CD14-positive monocyte (primary cell): ENCODE measurements at places on chromosomes 16 and 17.

DNA sequence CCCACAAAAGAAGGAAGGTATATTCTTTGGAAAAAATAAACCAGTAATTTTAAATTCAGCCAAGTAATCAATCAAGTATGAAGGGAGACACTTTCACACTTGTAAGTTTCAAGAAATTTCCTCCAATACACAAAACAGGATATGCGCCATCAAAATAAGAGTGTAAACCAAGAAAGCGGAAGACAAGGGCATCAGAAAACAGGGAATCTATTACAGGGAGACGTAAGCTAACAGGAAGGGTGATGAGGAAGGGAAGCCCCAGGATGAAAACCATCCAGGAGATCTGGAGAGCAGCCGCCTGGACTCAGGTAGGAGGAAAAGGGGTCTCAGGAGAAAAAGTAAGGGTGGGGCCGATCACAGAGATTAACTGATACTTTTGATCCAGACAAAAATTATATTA, 31.8 kb upstream of the PITPNM3 start:
- DNase-seq: no peak

- peak; percentile 26 for DNase-seq
Measured at GRCh38 chr16:27430923-27431484, 29.0 kb downstream of the IL21R start.

DNA sequence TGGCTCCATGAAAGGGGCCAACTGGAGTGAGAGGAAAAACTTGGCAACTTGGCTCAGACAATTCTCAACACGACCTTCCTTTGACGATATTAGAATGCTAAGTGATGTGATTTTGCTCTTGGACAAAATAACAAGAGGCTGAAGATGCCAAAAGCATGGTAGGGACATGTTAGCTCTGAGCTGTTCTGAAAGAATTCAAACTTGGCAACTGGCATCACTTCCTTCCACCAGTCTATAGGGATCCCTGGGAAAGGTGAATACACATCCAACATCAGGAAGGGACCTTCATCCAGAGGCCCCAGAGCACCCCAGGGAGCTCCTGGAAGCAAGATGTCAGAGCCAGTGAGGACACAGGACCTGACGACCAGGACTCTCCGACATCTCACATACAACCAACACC, 4.3 kb downstream of the KRT37 start:
- no peak for DNase-seq

DNA sequence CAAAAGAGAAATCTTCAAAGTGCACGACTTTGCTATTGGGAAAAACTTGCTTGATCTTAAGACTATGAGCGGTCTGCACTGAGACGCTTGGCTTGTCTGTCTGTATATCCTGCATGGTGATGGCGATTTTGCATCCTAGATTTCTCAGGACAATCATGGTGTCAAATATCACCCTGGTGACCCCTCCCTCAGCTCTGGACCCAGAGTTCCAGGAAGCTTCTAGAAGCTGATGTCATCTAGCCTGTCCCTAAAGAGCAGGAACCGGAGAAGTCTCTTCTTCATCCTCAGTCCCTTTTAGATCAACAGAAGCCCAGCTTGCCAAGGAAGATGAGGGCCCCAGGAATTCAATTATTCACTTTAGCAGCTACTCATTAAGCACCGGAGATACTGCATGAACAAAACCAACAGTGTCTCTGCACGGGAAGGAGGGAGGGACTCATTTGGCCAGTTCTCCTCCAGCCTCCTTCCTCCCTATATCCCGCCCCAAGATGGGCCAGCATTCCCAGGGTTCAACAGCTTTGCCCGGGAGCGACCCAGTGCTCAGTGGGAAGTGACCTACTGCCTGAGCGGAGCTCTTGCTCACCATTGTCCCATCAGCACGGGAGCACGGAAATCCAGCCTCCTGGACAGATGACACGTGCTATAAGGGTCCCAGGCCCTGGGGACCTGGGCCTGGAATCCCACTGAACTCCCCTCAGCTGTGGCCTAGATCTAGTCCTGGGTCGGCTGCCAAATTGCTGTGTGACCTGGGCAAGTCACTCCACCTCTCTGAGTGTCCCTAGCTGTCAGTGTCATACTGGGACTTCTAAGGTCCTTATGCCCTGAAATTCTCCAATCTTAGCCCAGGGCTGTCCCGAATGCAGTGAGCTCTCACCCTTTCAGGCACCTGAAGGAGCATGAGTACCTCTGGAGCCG, 3.8 kb downstream of the EMP2 start:
- no peak for DNase-seq

DNA sequence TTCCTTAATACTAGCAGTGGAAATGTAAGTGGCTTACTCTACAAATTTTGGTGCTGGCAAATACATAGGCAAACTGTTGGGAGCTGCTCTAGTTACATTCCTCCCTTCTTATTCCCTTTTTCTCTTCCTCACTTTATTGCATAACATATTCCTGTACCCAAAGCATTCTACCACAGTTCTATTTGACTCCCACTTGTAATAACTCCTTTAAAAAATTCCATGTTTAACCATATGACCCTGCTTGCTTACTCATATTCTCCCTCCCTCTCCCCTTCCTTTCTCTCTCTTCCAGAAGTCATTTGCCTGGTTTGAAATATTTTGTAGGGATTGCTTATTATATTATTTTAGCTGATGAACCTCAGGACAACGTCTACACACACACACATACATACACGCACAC, 22.7 kb downstream of the NQO1 start:
- DNase-seq: no peak

DNA sequence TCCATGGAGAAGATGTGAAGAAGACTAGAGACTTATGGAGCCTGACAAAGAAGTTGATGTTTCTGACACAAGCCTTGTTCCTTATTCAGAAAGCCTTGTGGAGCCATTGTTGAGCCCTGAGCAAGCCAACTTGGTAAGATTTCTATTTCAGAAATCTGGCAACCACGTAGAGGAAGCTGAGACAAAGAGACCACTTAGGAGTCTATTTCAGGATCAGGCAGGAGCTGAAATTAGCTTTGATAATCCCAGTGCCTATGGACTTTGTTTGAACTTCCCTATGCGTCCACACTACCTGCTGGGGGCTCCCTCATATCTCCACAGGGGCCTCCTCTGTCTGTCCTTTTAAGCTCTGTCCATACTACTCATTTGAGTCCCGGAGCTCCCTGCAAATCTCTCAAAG, 540.0 kb upstream of the GOT2 start:
- no peak for DNase-seq

GRCh38 chr17:51734462-51734861, 424.1 kb downstream of the CA10 start:
- DNase-seq: no peak

DNA sequence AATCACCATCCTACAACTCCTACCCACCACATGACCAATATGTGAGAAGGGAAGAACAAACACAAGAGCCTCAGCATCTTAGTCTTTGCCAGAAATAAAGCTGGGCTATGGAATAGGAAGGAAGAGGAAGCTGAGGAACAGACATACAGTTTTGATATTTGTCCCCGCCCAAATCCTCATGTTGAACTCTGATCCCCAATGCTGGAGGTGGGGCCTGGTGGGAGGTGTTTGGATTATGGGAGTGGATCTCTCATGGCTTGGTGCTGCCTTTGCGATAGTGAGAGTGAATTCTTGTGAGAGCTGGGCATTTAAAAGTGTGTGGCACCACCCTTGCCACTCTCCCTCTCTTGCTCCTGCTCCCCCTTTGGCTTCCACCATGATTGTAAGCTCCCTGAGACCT, 52.4 kb upstream of the NLK start:
- no peak for DNase-seq

GRCh38 chr16:30853758-30854157, 40.1 kb downstream of the BCL7C start:
- DNase-seq: no peak

- DNase-seq: no peak
Measured at GRCh38 chr16:87198328-87198832, 118.8 kb downstream of the C16orf95 start.

DNA sequence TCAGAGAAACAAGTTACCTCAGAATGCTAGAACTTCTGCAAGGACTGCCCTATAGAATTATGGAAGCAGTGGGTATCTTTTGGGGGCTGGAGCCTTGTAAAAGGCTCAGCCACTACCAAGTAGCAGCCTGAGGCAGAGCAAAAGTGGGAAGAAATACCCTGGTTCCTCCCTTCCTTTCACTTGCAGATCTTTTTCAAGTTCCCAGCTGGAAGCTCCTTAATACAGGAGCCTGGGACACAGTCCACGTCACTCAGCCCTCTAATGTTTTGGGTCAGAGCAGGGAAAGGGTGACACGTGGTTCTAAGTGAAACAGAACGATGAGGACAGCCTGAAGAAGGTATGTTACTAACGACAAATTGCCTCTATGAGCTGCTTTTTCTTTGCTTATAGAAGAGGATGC, 93.1 kb downstream of the CNTNAP4 start:
- no peak for DNase-seq

GRCh38 chr16:3712861-3713372, 4.4 kb downstream of the TRAP1 start:
- no peak for DNase-seq

- DNase-seq: no peak
Measured at GRCh38 chr17:79027274-79027924, 3.4 kb downstream of the C1QTNF1 start.

GRCh38 chr16:22053921-22054341, 38.4 kb upstream of the VWA3A start:
- no peak for DNase-seq

DNA sequence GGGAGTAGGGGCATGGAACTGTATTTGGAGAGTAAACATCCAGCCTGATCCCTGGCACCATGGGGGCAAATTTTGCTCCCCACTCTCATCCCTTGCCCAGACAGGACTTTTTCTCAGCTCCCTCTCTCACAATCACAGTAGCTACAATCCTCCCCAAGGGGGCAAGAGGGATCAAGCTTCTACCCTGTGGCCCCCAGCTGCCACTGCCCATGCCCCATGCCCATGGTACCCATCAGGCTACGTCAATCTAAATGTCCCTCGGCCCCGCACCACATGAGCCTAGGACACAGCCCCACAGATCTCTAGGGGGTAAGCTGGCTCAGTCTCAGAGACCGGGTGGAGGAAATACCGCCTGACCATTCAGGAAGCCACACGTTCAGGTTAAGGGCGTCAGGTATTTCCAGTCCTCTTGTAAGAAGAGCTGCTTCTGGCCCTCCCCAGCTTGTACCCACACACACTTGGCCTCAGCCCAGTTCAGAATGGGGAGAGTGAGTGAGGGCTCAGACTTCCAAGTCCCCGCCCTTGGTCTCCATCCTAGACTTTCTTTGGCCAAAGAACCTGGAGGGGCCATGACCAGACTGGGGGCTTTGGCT, 1.8 kb downstream of the CACNB1 start:
- no peak for DNase-seq

DNA sequence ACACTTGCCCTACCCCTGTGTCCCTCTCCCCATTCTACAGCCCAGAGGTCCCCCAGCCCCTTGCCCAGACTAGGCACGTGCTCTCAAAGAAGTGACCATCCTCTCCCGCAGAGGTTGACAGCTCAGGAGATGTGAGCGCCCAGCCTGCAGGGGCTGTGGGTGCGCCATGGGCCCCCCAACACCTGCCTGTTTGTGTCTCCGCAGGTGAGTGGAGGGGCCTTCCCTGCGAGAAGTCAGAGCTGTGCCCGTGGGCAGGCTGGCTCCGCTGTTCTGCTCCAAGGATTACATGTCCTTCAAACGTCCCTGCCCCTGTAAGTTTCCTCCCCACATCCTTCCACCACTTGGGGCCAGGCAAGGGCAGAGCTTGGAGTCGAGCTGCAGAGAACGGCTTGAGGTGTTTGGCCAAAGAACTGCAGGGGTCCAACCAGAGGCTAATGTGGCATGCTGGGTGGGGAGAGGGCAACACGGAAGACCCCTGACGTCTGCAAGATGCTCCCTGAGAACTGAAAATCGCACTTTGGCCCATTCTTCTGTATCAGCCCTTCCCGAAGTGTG, 10.4 kb downstream of the BEAN1 start:
- DNase-seq: no peak

- no peak for DNase-seq
Measured at GRCh38 chr17:75525806-75526554, 483 bp downstream of the LLGL2 start.

DNA sequence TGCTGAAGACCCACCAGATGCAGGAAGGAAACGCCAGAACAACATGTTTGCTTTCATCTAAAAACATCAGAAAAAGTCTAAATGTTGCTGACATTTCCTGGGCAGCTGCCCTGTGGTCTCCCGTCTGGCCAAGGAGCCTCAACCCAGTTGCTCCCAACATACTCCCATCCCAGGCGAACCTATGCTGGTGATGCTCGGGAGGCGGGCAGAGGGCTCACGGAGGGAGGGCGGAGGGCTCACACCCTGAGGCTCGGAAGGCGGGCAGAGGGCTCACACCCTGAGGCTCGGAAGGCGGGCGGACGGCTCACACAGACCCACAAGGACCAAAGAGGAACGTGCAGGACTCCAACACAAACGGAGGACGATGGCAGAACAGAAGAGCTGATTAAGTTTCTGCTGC, 135.4 kb downstream of the ANKRD11 start:
- DNase-seq: no peak

DNA sequence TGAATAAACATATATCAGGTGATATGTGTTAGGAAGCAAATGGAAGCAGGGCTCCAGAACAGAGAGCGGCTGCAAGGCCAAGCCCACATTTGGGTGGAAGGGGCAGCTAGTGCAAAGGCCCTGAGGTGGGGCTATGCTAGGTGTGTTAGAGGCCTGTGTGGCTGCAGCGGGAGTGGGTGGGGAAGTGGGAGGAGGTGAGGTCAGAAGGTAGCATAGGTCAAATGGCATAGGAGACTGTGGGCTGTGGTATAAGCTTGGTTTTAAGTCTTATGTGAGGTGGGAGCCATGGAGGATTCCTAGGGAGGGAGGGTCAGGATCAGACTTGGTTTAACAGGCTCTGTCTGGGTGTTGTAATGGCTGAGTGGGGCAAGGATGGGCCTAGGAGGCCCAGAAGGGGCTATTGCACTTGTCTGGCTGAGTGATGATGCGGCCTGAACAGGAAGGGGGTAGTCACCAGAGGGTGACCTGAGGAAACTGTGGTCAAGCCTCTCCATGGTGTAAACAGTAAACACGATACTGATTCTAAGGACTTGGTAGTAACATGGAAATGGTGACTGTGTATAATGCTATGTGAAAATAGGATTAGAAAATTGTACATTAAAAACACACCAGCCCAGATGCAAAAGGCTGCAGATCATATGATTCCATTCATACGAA, 31.1 kb downstream of the RAI1 start:
- DNase-seq: peak; percentile 86

GRCh38 chr17:70172449-70172848, 3.1 kb downstream of the KCNJ2 start:
- DNase-seq: no peak

DNA sequence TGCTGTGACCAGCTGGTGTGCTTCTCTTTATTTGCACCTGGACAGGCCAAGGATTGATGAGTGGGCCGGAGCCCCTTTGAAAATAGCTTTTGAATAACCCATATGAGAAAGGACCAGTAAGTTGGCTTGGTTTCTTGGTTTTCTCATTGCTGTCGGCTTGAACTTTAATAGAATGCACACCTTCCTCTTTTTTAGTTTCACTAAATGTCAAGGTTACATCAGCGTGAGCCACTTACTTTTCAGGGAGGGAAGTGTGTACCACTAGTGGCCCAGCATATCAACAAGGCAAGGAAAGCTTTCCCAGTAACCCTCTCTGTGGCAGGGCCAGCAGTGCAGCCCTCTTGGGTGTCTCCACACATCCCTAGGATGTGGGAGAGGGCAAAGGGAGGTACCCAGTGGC, 433.3 kb downstream of the CA10 start:
- DNase-seq: no peak

- DNase-seq: no peak
Measured at GRCh38 chr16:67249178-67250044, 632 bp downstream of the SLC9A5 start.

GRCh38 chr17:78168242-78168902, at the start of gene SYNGR2:
SYNGR2 (plus strand) TSS chr17:78168581; CDS start chr17:78168617, 36 bp downstream.
- DNase-seq: peak; percentile 78
